ENCODE measurements at places on chromosomes 2 and 18.

DNA sequence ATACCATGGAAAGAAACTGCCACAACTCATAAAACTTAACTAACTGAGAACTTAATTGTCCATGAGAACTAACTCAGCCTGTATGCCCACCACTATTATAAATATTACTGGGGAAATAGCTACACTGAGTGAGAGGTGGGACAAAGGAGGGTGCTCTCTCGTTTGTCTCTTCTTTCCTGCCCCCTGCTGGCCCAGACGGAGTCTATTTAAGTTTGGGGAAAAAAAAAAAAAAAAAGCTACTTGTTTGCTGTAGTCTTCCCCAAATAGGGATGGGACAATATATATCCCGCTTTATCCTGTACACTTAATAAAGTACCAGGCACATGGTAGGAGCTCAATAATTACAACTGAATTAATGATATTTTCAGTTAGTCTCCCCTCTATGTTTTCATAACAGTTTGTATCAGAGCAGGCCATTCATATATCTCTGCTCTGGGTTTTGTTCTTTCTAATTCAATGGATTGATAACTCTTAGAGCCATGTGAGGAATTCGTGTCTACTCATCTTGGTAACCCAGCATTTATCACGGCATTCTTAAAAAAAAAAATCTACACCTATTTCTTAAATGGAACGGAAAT lies 647.6 kb upstream of the PKDCC start:
- peak; percentile 38 for DNase-seq

DNA sequence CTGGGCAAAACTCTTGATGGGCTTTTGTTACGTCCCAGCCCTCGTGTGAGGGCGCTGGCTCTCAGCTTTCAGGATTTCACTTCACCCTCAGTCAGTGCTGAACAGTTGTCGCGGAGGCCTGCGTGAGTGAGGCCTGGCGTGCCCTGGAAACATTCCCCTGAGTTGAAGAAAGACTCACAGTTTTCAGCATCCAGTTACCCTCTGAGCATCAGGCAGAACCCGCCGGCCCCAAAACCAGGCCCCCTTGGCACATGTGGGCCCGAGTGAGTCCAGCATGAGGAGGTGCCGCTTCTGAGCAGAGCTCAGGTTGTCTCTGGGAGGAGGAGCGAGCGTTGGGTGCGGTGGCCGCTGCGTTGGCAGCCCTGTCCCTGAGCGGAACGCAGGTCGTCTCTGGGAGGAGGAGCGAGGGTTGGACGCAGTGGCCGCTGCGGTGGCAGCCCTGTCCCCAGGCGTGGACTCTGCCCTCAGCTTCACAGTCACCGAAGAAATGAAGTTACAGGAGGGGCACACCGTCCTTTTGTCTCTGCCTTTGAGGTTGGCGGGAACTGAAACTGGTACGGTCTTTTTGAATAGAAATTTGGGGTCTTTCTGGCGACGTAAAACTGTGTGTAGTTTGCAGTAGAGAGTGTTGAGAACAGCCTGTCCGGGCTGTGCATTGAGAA lies at the start of gene NEU4:
Gene NEU4, plus strand, starts transcription at position 473 of the 662 bp plus-strand sequence. CDS start 5,292 bp downstream, outside the sequence.
- DNase-seq: no peak

DNA sequence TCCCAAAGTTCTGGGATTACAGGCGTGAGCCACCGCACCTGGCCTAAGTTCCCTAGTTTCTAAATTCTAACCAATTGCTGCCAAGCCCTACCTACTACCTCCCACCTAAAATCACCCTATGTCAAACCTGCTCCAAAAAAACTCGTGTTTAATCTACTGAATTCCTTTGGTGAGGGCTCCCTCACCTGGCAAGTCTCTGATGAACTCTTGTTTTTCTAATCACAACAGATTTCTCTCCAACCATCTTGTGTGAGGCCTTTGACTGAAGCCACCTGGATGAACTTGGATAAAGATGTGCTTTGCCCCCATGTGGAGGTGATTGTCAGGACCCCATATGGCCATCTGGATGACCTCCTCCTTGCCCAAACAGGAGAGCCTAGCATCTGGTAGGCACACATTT lies 17.4 kb upstream of the SLC35G4 start:
- no peak for DNase-seq

DNA sequence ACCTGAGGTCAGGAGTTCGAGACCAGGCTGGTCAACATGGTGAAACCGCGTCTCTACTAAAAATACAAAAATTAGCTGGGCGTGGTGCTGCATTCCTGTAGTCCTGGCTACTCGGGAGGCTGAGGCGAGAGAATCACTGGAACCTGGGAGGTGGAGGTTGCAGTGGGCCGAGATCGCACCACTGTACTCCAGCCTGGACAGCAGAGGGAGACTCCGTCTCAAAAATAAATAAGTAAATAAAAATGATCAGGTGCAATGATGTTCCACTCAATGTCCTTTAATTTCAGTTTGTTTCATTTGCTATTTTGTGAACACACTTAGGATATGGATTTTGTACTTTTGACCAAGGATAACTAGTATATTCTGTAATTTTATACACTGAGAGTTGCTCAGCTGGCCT lies 9.3 kb downstream of the HADHA start:
- DNase-seq: peak; percentile 24

DNA sequence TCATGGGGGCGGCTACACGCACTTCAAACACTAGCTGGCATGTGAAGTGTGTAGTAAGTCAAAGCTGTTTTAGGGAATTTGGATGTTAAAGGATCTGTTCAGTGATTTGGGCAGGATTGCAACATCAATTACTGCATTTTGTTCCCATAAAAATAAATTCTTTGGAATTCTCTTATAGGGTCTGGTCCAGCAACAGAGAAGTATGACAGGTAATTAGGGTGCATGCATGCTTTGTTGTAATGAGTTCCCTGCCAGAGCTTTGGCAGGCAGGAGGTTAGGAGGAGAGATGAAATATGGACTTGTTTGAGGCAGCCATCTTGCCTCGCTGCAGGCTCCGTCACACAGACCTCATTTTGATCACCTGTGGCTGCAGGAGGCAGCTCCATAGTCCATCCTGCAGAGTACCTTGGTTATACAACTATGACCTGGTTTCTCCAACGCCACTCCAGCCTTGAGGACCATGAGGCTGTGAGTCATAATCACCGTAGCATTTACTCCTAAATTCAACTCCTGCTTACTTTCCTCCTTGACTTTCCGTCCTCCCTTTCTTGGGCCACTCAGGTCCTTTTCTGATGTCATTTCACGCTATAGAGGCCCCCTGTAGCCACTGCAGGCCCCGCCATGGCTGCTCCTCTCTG lies 26.5 kb upstream of the EML4 start:
- DNase-seq: peak; percentile 48

DNA sequence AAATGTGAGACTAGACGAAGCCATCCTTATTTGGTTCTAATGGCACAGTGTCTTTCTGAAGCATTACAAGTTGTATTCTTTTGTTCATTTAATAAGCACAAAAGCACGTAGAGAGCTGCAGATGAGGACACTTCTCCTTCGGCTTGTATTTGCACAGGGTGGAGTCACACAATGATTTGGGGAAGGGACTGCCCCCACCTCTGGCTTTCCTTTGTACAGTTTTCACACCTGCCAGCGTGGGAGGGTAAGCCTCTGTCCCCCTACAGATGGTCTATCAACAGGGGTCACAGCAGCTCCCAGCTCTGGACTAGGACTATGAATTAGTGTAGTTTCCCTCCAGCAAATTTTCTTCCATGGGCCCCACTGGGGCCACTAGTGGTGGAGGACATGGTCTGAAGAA lies 108.2 kb upstream of the KLHL14 start:
- no peak for DNase-seq

All from choroid plexus epithelial cell (primary cell).